CD4-positive, alpha-beta T cell treated with Interleukin-17A for 1 hour (primary cell): ENCODE measurements at places on chromosomes 11 and 22.
A peak's percentile ranks its signal among the peaks of the same experiment; 100 is the strongest.

DNA sequence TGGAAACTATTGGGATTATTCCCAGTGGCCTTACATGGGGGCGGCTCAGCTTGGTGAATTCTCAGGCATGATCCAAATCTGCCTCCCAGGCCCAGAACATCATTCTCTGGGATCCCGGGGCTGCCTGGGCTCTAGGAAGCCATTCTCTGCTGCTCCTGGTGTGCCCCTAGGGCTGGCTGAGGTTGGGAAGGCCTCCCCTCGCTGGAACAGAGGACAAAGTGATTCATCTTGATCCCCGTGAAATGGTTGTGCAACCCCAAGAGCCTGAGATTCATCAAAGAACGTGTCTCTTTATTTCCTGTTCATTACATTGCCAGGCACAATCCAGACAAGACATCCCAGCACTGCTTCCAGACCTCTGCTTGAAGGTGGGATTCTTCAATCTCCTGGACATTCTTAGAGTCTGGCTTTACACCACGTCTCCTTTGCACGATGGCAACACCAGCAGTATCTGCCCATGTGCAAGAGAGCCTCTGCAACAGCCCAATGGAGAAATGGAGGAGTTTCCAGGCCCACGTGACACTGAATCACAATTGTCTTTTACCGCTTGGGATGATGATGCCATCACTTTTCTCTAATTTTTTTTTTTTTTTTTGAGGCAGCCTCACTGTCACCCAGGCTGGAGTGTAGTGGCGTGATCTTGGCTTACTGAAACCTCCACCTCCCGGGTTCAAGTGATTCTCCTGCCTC lies 52.3 kb downstream of the TST start:
- DNase-seq = no peak

DNA sequence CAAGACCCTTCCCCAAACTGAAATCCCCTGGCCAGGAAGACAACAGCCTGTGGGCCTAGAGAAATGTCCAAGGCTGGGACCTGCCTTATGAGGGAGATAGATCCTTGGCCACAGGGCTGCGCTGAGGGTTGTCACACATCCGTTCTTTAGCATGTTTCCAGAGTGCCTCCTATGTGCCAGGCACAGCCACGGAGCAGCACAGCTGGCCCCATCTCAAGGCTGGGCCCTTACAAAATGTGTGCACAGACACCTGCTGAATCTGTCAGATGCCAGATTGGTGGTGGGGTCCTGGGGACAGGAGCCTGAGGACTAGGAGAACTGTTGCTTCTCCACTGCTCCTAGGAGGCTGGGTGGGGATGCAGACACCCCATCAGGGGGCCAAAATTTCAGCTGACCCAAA lies 11.2 kb downstream of the GRIK4 start:
- DNase-seq = no peak

- DNase-seq = no peak
Measured at GRCh38 chr11:36037031-36037430, 93.2 kb downstream of the LDLRAD3 start.

DNA sequence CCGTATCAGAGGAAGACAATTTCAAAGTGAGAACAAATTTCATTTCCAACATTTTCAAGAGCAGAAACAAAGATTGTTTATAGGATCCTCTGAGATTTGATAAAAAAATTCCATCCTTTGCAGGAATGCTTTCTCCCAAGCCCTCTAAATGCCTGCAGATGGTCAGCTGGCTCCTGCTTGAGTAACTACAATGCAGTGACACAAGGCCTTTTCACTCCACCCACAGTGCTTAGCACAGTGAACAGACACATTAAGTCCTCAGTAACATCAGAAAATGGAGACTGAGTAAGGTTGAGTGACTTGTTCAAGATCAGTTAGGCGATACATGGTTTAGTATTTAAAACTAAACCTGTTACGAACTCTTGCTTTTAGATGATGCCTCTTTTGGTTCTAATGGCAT lies 527.1 kb upstream of the CCDC90B start:
- DNase-seq = no peak

DNA sequence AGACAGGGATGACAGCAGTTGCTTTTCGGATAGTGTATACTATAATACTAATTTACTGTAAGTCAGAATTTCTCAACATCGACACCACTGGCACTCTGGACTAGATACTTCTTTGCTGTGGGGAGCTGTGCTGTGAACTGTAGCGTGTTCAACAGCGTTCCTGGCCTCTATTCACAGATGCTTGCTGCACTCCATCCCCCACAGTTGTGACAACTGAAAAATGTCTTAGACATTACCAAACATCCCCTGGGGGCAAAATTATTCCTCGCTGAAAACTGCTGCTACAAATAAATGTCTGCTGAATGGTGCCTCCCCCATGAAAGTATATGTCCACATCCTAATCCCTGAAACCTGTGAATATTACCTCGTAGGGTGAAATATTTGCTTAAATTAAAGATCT lies 7.5 kb upstream of the SLC15A3 start:
- DNase-seq = no peak

GRCh38 chr11:76787911-76788596 lies 4.9 kb downstream of the TSKU start:
- no peak for DNase-seq

GRCh38 chr11:64306876-64307622 lies 1.7 kb downstream of the ESRRA start:
- DNase-seq = no peak

DNA sequence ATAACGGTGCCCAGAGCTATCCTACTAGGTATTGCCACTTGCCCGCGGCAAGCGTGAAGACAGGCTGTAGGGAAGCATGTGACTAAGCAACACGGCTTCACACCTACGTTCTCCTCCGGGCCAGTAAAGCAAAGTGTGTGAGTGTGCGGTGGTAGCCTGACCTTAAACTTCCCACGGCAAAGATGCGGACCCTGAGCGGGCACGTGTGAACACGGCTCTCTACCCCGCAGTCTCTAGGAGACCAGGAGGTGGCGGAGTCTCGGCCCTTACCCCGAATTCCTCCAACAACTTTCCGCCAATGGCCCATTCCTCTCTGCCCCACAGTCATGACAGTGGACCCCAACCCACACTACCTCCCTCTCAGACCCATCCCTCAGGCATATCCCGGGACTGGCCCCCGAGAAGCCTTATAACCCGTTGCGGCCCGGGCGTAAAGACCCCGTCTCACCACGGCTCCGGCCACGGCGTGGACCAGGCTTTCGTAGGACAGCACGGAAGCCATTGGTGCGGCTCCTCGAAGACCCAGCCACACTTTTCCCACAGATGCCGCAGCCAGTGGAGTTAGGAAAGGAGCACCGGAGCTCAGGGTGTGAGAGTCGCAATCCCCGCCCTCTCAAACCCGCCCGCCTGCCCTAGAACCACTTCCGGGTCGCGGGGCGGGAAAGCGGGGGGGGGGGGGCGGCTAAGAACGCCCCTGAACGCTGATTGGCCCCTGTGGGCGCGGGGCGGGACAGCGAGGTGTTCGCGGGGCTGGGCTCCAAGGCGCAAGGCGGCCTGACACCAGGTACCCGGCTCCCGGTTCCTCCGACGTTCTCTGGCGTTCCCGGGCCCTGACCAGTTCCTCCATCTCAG lies at the start of gene SLC25A17:
Gene SLC25A17, minus strand, starts transcription at position 600 of the 852 bp plus-strand sequence. Its CDS starts 98 bp downstream, at position 502.
- DNase-seq = peak; percentile 88

DNA sequence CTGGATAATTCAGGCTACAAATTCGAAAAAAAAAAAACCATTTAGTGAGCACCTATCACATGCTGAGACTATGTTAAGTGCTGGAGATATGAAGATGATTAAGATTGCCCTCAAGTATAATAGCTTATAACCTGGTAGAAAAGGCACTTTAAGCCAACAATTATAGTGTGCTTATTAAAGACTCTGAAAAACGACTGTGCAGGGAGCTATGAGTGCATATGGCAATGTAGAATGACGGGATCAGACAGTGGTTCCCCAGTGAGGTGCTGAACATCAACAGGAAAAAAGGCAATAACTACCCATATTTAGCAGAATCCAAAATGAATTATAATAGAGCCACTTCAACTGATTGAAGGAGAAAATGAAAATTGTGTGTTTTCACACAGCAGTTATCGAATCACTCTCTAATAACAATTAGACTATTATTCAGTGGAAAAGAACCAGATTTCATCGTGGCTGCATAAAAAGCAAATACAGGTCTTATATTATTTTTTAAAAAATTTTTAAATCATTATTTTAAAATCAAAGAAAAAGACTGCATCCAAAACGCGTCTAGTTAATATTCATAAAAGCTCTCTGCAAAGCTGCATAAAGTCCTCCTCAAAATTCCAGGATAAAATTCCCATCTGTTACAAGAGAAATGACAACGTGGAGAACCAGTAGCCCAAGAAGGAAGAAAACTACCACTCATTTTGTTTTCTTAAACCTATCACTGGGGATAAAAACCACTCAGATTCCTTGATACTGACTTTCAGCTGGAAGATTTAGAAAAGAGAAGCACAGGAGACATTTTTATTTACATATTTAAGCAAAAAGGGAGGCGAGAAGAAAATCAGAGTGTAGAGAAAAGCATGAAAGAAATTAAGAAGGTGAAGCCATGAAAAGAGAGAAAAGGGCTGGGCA lies 1.1 kb downstream of the MTMR2 start:
- DNase-seq = no peak

DNA sequence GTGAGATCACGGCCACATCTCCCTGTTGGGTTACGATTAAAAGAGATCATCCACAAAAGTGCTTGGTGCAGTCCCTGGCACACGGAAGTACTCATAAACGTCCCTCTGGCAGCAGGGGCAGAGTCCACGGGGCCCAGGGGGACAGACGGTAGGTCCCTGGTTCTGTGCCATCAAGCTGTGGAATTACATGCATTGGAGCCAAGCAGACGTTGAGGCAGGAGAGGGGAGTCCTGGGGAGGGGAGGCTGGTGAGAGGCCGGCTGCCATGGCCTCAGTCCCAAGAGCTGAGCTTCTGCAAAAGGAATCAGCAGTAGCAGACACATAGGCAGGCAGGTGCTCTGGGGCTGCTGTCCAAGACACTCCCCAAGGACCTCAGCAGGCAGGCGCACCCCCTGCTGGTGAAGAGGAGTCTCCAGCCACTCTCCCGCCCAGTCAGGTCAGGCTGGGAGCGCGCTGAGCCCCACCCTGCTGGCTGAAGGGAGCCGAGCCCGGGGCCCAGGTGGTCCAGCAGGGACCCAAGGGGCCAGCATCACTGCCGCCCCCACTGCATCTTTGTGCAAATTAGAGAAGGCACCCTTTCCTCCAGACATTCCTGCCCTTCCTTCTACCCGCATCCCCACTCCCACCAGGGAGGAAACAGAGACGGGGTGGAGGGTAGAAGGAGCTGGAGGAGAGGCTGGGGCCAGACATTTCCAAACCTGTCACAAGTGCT lies 7.6 kb upstream of the KCTD17 start:
- peak; percentile 46 for DNase-seq

DNA sequence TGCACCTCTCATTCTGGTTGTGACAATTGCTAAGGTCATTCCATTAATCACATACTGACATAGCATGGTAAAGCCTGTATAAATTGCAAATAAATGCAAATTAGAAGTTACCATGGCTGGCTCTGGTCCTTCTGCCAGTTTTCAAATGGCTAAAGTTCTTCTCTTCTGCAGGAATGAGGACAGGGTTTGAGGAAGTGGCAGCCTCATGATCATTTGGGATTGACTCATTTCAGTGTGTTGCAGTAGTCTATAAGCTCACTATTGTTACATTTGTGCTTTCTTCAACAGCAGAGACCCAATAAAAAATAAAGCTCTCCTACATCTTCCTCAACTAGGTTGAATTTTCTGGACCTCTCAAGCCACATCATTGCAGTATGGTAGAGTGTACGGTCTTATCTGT lies 60.3 kb downstream of the NECTIN1 start:
- no peak for DNase-seq

- DNase-seq = no peak
Measured at GRCh38 chr11:59849129-59849528, 3.8 kb upstream of the CBLIF start.

DNA sequence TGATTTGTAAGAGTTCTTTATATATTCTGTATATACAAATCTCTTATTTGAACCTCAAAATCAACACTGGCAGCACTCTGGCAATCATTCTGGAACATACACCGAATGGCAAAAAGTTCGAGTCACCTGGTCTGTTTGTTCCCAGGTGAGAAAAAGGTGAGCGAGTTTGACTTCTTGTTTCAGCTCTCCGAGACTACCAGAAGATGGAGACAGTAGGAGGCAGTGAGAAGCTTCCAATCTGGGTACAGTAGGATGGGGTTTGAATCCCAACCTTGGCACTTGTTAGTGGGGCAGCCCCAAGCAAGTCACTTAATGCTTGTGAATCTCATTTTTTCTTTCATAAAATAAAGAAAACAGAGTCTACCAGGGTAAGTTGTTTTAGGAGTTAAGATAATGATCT lies 76.4 kb downstream of the C2CD3 start:
- no peak for DNase-seq

GRCh38 chr22:49590381-49590780 lies 237.3 kb downstream of the BRD1 start:
- DNase-seq = no peak

DNA sequence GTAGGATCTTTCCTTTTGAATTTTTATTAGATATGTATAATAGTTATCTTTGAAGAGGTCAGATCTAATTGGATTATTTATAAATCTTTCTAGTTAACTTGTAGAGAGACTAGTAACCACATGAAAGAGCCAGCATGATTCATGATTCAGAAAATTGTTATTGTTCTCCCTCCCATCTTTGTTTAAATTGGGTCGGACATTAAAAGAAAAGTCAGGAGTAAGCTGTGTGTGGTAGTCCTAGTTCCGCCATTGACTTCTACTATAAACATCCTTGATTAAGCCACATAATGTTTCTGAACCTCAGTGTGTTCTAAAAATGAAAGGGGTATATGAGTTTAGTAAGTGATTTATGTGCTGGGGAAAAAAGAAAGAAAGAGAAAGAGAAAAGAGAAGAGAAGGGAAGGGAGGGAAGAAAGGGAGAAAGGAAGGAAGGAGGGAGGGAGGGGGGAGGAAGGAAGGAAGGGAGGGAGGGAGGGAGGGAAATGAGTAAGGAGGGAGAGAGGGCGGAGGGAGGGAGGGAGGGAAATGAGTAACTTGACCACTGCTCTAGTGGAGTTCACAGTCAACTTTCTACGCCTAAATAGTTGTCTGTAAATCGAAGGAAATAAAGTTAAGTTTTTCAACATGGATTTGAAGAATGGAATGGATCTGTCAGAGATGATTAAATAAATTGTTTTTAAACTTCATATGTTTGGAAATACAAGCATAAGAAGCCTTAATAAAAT lies 32.9 kb downstream of the SIK2 start:
- no peak for DNase-seq

GRCh38 chr11:108009497-108010370 lies 1.0 kb downstream of the CUL5 start:
- DNase-seq = no peak
